Cerebellar cortex (tissue), 1 donor: ENCODE measurements at places on chromosomes 12 and 14.

DNA sequence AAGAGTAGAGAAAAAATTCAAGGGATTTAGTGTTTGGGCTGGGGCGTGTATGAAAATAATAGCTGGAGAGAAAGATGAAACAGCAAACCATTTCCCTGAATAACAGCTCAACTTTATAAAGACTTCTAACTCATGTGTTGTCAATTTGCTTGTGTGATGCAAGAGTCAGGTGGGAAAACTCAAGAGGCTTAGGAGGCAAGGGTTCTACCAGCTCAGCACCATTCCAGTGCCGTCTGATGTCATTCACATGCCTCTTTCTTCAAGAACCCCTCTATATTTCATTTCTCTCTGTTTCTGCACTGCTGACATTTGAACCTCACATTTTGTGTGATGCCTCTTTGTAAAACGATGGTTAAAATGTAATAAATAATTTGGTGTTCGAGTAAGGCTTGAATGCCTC is 192.2 kb downstream of the PRKD1 start:
- no peak for DNase-seq

- DNase-seq: no peak
These were observed 14.8 kb downstream of the PRKAB1 start for GRCh38 chr12:119682639-119683252.

DNA sequence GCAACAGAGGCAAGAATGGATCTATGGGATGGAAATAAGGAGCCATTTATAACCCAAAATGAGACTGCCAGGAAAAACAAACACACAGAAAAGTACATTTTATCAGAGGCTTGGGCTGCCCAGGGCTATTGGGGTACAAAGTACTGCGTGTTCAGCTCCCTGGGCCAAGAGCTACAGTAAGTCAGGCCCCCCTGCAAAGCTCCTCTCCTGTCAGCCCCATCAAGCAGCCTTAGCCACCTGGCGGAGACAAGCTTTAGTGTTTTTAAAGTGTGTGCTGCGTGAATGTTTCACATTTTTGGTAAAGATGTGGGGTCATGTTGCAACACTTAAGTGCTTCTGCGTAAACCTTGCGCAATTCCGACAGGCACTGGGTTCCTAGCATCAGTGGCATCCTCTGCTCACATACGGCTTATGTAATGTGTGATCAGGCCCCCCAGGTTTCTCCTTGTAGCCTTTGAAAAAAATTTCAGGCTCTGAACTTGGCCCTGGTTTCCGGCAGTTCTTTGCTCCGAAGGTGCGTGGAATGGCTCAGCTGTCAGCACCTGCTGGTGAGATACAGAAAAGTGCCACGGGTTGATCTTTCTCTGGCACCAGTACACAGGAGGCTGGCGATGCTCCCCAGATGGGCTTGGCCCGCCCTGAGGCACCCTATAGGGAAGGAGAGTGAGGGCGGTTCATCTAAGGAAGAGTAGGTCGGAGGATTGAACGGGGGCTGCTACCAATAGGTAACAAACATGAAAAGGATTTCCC is 198.7 kb upstream of the EEA1 start:
- DNase-seq: no peak

DNA sequence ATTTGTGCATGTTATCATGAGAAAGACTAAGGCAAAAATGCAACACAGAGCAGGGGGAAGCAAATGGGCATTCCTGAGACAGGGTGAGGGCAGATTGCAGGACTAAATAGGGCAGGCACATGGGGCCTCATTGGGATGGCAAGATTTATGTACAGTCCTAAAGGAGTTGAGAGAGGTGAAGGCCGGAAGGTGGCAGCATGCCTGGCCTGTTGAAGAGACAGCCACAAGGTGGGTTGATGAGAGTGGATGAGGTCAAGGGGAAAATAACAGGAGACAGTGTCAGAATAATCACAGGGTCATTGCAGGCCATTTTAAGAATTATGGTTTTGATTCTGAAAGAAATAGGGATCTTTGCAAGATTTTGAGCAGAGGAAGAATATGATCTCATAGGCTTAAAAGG is 21.0 kb downstream of the PAH start:
- DNase-seq: no peak

- no peak for DNase-seq
These were observed 147.2 kb upstream of the GSC start for GRCh38 chr14:94917041-94917600.

GRCh38 chr14:72904840-72905561 is 11.1 kb upstream of the DPF3 start:
- peak; percentile 83 for DNase-seq

GRCh38 chr12:64729909-64730587 is 29.2 kb downstream of the GNS start:
- DNase-seq: no peak

DNA sequence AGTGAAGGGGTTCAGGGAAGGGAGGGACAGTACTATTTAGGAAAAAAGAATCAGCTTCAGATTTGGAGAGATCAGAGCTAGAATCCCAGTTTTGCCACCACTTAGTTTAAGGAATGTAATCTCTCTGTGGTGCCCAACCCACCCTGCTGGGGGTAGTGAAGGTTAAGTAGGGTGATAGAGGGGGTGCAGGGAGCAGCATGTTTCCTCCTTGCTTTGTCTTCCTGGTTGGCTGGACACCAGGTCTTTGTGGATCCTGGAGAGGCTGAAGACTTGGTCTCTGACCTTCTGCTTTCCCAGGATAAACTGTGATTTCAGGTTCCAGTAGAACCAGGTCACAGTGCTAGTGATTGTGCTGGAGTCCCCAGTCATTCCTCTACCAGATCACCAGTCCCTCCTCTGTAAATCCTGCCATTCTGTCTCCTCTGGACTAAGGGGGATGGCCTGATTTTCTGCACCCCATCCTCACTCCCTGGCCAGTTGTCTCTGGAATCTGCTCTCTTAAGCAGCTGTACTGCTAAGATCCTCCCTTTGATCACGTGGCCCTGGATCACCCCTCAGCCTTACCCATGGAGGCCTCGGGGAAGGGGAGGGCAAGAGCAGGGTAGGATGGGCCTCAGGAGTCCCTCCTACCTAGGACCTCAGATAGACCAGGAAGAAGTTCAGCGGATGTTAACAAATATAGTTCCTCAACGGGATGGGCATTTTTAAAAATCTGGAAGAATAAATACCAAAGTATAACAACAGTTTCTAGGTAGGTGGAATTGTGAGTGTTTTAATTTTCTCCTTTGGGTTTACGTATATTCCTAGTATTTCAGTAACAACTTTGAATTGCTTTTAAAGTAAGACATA is 3.1 kb downstream of the MAP3K12 start:
- DNase-seq: peak; percentile 83

GRCh38 chr12:1843641-1844005 is 23.3 kb downstream of the LRTM2 start:
- no peak for DNase-seq

- no peak for DNase-seq
These were observed 157.8 kb upstream of the PKP2 start for GRCh38 chr12:33054371-33054770.

GRCh38 chr14:91980157-91980556 is 32.7 kb upstream of the FBLN5 start:
- no peak for DNase-seq

GRCh38 chr14:53902307-53902706 is 54.3 kb downstream of the BMP4 start:
- no peak for DNase-seq

DNA sequence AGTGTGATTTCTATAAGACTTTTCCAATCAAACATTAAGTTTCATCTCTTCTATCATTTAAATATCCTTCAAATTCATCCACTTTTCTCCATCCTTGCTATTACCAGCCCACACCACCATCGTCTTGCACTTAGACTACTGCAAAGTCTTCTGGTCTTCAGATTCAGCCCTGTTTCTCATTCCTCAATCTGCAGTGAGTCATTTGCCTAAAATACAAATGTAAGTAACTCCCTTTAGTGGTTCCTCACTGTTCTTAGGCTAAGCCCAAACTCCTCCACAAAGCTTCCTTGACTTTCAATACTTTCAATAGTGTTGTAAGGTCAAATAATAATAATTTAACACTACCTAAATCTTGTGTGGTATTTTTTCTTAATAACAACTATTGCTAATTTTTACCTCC is 83.3 kb downstream of the PLEKHG7 start:
- no peak for DNase-seq

DNA sequence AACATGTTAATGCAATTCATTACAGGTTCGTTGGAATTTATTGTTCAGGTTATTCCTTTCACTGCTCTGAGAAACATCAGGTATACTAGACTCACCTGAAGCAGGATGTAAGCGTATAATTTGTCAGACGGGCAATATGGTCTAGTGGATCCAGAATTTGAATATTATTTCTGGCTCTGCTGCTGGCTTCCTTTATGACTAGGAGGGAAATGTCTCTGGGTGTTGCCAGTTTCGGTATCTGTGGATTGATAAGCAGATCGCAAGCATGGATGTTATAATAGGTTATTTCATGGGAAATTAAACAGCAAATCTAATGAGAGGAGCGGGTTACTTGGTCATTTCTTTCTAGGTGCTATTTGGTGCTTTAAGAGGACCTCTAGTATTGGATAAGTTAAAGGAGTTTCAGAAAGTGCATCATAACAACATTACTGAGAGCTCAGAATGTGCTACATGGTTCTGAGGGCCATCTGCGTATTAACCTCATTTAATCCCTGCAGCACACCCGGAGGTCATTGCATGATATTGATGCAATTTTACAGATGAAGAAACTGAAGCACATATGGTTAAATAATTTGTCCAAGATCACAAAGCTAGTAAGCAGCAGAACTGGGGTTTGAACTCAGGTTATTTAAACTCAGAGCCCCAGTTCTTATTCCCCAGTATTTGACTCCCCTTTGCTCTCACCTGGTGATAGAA is 47.3 kb upstream of the BCAT1 start:
- DNase-seq: no peak

- no peak for DNase-seq
These were observed 66.6 kb upstream of the SCN8A start for GRCh38 chr12:51524386-51524901.

GRCh38 chr12:71297930-71298329 is 140.1 kb upstream of the TSPAN8 start:
- DNase-seq: no peak

GRCh38 chr12:2783936-2784600 is 10.7 kb upstream of the FKBP4 start:
- DNase-seq: peak; percentile 86

- DNase-seq: no peak
These were observed 257.0 kb downstream of the DPF3 start for GRCh38 chr14:72636871-72637270.

- no peak for DNase-seq
These were observed 429.0 kb upstream of the FBXO33 start for GRCh38 chr14:39861229-39861600.

GRCh38 chr12:113862590-113863454 is 103.3 kb downstream of the RBM19 start:
- no peak for DNase-seq

DNA sequence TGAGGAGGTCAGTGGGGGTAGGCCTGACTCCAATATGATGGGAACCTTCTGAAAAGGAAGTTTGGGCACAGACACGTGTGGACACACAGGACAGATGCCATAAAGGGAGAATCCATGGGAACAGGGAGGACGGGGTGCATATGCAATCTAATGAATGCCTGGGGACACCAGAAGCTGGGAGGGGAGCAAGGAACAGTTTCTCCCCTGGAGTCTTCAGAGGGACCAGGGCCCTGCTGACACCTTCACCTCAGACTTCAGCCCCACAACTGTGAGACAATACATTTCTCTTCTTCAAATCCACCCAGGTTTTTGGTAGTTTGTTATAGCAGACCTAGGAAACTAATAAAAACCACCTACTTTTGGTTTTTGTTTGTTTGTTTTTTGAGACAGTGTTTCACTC is 35.2 kb upstream of the CLIP1 start:
- DNase-seq: no peak

DNA sequence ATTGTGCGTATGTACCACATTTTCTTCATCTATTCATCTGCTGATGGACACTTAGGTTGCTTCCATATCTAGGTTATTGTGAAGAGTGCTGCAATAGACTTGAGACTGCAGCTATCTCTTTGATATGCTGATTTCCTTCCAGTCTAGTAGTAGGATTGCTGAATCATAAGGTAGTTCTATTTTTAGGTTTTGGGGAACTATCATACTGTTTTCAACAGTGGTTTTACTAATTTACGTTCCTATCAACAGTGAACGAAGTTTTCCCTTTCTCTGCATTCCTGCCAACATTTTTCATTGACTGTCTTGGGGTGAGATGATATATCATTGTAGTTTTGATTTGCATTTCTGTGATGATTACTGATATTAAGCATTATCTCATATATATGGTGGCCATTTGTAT is 482.2 kb downstream of the SLC16A7 start:
- no peak for DNase-seq
